T-helper 17 cell (primary cell): ENCODE measurements at places on chromosomes 1 and 21.

GRCh38 chr1:63883494-63884235 is 109.8 kb downstream of the ROR1 start:
- DNase-seq, result no peak

- no peak for DNase-seq
Measured at GRCh38 chr1:230706020-230706699, 7.8 kb downstream of the AGT start.

- no peak for DNase-seq
Measured at GRCh38 chr1:9128166-9128519, 759 bp downstream of the GPR157 start.

GRCh38 chr1:71676979-71677925 is 596.4 kb upstream of the ZRANB2 start:
- no peak for DNase-seq

DNA sequence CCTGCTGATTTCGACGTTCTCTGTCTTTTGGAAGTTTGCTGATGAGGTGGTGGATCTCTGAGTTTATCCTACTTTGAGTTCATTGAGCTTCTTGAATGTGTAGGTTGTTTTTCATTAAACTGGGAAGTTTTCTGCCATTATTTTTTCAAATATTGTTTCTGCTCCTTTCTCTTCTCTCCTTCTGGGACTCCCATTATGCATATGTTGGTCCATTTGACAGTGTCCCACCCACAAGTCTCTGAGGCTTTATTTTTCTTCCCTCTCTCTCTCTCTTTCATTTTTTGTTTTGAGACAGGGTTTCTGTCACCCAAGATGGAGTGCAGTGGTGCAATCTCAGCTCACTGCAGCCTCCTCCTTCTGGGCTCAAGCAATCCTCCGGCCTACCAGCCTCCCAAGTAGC is 11.7 kb downstream of the TNFRSF18 start:
- no peak for DNase-seq

DNA sequence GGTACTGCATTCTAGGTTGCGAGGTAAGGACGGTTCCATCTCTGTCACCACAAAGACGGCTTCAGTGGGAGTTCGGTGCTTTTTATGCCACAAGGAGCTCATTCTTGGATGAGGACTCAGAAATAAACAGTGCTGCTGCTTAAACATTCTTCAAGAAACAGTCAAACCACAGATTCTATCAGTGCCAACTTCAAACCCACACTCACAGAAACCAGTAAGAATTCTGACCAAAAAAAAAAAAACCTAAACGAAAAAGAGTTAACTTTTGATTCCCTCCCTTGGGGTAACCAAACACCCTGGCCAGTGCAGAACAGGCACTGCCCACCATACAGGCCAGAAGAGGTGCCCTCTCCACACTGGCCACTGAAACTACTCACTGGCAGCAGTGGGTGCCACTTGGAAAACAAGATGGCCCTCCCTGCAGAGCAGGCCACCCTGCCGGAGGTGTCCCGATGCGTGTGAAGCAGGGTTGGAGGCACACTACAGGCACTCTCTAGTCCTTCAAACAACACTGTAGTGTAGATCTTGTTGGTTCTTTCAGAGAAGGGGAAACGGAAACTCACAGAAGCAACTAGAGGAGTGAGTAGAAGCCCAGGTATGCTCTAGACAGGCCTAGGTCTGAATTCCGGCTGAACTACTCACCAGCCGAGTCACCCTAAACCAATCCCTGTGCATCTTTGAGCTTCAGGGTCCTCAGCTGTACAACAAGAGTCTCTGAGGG is 87.3 kb upstream of the TLR5 start:
- DNase-seq, result no peak

- DNase-seq, result peak; percentile 35
Measured at GRCh38 chr1:205918955-205919746, 24.1 kb downstream of the SLC26A9 start.
